ENCODE measurements at places on chromosomes 1 and 21.

DNA sequence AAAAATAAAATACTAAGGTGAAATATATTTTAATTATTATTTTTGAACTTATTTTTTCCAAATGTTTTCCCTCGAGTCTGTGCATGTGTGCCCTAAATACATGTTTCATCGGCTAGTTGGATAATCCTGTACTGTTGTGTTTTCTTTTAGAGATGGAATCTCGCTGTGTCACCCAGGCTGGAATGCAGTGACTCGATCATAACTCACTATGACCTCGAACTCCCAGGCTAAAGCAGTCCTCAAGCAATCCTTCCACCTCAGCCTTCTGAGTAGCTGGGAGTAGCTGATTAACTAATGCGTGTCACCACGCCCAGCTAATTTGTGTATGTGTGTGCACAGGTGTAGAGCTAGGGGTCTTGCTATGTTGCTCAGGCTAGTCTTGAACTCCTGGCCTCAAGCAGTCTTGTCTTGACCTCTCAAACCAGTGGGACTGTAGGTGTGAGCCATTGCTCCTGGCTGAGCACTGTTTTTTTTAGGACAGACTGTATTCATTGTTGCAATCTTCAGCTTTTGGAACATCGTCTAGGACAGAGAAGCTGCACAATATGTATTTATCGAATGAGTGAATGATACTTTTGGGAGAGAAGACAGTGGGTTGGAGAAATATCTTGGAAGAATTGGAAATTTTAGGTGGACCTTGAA, 4.8 kb upstream of the TMCO1 start:
- DNase-seq, result no peak

- DNase-seq, result no peak
These were observed 120.2 kb upstream of the SLC45A1 start for GRCh38 chr1:8197493-8198282.

DNA sequence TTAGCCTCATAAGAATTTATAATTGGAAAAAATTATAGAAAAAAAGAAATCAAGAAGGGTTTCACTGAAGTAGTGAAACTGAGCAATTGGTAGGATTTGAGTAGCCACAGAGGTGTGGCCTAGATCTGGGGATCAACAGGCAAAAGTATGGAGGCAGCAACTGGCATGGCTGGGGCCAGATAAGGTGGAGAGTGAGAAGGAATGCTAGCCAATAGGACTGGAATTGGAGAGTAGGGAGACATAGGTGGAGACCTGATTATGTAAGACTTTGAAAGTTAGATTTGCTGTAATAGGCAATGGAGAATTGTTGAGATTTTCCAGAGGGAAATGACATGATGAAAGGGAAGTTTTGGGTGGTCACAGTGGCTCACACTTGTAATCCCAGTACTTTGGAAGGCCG, 24.6 kb upstream of the CGN start:
- DNase-seq, result no peak

DNA sequence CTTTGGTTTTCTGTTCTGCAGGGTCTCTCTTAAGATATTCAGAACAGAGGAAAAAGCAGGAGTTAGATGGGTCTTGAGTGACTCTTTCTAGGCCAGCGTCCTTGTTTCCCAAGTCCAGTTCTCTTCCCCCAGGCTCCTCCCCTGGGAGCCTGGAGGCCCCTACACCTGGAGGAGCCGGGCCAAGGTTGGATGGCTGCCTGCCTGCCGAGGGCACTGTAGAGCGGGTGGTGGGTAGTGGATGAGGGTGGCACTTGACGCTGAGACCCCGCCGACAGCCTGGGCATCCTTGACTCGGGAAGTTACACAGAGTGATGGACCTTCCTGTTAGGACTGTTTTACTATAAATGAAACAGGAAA, 17.4 kb upstream of the KANK4 start:
- no peak for DNase-seq

DNA sequence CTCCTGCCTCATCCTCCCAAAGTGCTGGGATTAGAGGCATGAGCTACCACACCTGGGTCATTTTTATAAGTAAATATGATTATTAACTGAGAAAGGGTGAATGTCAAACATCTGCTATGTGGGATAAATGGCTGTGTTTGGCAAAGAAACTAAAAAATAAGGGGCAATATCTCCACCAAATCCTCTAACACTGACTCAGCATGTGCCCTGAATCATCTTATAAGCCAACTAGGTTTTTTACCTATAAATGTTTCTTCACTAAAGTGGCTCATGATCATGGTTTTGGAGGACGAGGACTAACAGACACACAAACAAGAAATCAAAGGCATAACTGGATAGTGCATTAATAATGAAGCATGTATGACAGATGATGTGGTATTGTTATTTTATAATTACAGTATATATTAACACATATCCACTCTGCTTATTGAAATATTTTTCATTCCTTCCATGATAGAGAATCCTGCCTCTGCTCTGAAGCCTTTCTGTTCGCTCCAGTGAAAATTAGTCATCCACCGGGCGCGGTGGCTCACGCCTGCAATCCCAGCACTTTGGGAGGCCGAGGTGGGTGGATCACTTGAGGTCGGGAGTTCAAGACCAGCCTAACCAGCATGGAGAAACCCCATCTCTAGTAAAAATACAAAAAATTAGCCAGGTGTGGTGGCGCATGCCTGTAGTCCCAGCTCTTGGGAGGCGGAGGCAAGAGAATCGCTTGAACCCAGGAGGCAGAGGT, 11.7 kb upstream of the ARHGAP29 start:
- DNase-seq, result no peak

- DNase-seq, result no peak
These were observed 206.9 kb upstream of the FMN2 start for GRCh38 chr1:239884796-239885195.

DNA sequence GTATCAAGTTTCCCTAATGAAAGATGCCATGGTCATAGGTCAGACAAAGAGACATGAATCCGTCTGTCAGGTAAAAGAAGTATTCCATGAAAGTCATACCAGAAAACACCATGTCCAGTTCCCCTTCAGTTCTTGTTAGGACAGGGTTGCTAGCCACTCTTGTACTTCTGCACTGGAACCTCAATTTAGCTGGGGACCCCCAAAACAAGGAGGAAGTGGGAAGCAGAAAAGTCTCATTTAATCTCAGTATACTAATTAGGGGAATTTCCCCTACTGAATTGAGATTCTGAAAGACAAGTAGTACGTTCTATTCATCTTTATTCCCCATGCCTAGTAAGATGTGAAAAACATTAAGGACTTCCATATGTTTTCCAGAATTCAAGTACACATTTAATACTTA, 1289.9 kb upstream of the B3GALT2 start:
- DNase-seq, result no peak

DNA sequence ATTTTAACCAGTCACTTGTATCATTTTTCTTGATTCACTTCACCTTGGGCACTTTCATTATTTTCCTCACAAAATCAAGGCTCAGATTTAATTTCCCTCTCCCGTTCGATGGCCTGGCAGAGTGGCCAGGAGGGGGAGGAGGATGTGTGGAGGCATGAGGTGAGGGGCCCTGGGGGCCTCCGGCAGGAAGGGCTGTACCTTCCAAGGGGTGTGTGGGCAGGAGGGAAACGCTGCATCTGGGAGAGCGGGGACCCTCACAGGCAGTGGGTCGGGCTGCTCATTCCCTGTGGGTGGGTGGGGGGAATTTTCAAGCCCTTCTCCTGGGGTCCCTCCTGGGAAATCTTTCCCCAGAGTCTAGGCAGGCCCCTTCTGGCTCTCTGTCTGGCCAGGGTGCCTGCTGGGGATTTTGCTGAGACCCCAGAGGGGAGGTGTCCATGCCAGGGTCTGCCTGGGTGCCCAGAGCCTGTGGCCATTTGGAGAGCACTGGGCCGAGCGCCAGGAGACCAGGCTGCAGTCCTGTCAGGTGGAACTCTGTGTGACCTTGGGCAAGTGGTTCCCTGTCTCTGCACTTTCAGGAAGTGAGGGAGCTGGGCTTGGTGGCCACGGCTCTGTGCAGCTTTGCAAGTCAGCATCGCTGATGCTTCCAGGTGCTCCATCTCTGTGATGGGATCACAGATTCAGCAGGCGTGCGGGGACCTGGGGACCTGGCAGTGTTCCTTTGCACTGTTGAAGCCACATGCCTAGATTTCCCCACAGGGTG, 81.9 kb upstream of the C1orf174 start:
- DNase-seq, result peak; percentile 69

DNA sequence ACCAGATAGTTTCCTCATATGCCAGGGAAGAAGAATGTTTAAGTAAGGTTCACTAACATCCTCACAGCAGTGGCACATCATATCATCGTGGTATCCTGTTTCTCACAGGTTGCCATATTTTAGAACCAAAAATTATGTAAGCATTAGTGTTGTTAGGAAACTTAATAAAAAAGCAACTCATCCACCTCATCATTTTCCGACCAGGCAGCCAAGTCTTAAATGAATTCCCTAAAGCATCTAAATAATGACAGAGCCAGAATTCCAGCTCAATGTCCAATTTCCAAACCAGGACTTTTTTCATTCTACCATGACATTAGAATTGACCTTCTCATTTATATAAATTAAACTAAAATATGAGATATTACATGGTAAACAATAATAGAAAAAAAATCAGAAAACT, 272.7 kb downstream of the NTNG1 start:
- no peak for DNase-seq

DNA sequence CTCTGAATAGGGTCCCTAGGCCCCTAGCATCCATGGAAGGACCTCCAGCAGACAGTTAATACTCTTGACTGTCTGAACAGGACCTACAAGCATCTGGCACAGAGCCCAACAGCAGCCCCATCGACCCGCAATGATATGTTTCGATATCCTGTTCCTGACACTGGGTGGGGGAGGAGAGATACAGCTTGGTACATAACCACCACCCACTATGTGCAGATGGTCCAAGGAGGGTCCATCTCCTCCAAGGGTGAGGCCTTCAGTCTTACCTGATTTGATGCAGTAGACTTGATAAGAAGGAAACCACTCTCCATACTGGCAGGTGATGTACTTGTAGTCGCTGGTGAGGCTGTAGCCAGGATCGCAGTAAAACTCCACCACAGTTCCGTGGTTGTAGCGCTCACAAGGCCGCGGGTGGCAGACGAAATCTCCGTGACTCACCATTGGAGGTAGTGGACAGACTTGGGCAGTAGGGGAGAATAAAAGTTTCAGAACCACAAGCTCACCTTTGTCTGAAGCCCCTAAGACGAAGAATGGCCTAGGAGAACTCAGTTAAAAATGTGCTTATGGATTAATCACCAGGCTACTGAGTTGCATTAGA, 86.0 kb upstream of the TLR5 start:
- DNase-seq, result no peak

DNA sequence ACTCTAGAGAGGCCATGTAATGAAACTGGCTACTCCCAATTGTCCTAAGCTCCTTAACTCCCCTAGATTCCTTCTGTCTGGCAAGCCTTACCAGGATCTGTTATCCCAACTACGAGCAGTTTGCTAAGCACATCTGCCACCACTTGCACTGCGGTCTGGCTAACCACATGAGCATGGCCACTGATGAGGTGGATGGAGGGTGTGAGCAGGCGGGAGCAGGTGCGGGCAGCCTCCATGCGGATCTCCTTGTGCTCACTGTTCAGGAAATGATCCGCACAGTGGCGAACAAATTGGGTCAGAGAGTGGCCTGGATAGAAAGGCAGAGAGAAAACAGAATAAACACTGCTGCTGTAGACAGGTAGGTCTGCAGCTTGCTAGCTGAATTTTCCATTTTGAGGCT, 24.0 kb downstream of the MTOR start:
- no peak for DNase-seq

DNA sequence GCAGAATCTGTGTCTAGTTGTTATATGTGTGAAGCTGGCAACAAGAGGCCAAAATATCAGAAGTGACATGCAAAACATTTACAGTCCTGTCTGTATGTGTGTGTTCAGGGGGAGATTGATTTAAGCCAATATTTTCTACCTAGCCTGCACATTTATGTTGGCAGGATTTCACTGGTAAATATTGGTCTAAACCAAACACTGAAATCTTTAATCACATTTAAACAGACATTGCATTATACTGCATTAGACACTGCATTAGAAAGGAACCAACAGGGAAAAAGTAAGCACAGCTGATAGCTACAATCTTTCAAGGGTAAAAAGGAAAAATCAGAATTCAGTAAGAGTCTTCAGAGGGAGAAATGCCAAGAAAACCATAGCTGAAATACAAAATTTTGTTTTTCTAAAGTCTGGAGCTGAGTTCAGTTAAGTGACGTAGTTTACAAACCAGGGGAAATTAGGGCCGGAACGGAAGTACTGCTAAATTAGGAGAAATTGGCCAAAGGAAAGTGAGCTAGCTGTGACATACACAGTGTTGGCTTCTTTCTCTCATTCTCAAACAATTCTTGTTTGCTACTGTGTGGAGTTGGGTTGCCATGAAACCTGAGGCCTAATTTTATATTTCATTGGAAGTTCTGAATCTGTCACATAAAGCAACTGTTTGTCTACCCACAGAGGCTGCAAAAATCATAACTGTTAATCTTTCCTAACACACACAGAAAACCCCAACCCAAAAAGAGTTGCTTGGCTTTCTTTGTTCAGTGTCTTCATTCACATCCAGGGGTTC, 217.3 kb upstream of the SGIP1 start:
- no peak for DNase-seq

- DNase-seq, result peak; percentile 61
These were observed 2.9 kb upstream of the RBBP5 start for GRCh38 chr1:205124726-205125125.

DNA sequence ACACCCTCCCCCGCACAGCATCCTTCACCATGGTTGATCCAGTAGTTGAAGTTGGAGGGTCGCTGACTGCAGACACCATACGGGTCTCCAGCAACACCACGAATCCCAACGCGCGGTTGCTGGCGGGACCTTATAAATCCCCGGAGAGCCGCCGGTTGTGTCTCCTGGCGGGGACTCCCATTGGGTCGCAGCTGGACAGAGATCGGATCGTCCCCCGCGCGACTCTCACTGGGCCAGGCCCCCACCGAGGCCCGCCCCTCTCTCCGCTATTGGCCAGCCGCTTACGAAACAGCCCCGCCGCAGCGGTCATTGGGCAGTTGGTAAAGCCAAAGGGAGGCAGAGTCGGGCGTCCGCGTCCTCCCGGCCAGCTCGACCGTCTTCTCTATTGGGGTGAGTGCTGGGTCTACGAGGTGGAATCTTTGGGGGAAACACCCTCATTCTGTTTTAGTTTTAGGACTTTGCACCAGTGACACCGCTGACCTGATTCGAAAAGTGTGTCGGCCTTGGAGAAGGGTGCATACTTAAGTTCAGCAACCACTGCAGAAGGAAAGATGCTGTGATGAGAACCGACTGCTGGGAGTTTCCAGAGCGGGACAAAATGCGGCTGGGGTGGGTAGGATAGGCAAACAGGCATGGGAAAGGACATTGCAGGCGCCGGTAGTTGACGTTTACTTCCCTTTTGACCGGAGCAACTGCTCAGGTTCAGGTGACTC, 27.4 kb downstream of the RABIF start:
- peak; percentile 81 for DNase-seq

DNA sequence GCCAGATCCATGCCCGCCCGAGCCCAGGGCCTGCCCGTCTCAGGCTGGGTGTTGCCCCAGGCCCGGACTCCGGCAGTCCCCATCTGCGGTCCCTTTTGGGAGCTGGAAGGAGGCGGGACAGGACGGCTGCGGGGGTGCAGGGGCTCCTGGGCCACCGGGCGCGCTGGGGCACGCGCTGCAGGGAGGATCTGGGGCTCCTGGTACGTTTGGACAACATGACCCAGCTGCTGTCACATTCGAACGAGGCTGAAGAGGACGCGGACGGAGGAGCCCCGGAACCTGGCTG, 6.6 kb upstream of the CALML6 start:
- no peak for DNase-seq
